ENCODE measurements at places on chromosomes 6 and 20.

- DNase-seq, result no peak
These were observed 117.6 kb downstream of the DST start for GRCh38 chr6:56524891-56525703.

- DNase-seq, result no peak
These were observed 1.3 kb upstream of the ENPP4 start for GRCh38 chr6:46128476-46128875.

DNA sequence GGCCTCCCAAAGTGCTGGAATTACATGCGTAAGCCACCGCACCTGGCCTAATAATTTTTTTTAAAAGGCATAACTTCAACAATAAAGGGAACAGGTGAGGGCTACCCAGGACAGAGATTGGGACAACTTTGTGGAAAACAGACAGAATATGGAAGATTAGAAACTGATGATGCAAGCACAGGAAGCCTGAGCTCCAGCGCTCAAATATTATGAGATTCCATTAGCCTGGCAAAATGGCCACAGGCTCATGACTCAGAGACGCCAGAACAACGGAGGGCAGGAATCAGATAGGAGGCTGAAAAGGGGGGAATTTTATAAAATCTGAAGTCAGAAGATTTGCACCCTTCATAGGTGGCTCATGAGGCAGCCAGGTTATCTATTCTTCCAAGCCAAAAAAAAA is 103.1 kb upstream of the MRPS10 start:
- no peak for DNase-seq

DNA sequence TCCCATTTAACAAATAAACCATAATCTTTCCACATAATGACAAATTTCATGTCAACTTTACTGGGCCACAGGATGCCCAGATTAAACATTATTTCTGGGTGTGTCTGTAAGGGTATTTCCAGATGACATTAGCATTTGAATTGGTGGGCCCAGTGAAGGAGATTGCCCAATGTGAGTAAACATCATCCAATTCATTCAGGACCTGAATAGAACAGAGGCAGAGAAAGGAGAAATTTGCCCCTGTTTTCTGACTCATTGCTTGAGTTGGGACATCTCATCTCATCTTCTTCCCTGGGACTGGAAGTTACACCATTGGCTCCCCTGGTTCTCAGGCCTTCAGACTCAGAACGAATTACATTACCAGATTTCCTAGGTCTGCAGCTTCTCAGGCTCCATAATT is 142.9 kb downstream of the TPBG start:
- no peak for DNase-seq

DNA sequence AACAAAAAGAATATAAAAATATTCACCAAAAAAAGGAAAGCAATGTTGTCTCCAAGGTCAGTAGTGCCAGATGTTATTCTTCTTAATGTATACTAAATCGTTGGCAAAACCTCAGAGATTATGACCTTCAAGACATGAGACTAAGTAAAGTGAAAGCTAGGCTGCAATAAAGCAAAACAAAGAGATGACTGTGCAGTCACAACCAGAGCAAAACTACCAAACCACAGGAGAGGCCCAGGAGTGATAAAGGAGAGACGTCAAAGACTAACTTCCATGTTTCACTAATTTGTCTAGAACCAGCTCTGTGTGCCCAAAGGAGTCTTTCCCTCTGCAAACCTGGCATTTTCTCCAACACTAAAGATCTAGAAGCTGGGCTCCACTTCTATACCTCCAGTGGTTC is 155.9 kb upstream of the POU3F2 start:
- DNase-seq, result no peak

GRCh38 chr6:163789199-163789810 is 374.8 kb downstream of the QKI start:
- no peak for DNase-seq

DNA sequence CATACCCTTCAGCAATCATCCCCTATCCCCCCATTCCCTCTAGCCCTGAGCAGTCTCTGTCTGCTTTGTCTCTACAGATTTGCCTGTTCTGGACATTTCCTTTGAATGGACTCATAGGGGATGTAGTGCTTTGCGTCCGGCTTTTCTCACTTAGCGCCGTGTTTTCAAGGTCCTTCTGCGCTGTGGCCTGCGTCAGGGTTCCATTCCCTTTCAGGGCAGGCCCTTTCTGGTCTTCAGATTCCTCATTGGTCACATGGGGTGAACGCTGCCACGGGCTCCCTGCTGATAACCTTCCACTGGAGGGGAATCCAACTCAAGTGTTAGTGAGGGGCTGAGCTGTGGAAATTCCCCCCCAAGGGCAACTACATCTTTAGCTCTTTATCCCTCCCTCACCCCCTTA is 36.4 kb upstream of the APCDD1L start:
- DNase-seq, result no peak

- DNase-seq, result no peak
These were observed 116.5 kb upstream of the ESR1 start for GRCh38 chr6:151690768-151691562.

GRCh38 chr6:40042232-40042631 is 108.0 kb upstream of the MOCS1 start:
- no peak for DNase-seq

- DNase-seq, result no peak
These were observed 69.9 kb downstream of the HACE1 start for GRCh38 chr6:104789770-104790190.

GRCh38 chr6:80640176-80640575 is 533.7 kb downstream of the BCKDHB start:
- no peak for DNase-seq

DNA sequence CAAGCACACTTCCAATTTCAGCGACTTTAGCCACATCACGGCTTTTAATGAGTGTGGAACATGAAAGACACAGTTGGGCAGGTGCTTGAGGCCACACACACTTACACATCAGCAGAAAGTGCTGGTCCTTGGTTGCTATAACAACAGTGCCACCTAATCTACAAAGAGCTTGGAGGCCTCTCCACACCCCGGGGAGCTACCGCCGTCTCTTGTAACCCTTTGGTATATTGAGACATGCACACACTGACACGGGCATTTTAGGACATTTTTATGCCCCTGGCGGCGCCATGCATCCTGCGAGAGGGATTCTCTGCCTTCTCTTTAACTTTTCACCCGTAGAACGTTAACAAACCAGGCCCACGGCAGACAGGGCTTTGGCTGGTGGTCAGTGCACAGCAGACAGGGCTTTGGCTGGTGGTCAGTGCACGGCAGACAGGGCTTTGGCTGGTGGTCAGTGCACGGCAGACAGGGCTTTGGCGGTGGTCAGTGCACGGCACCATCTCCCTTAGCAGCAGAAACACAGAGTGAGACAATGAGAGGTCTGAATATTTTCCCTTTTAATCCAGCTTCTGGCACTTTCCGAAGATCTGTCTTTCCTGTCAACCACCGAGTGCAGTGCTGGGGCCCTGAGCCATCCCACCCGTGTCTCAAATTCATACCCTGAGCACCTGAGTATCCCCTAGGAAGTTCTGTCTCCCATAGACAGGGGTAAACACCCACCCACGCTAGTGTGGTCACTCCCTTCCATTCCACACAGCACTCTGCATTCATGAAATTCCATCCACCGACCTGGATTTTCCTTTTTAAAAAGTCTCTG is 116.6 kb upstream of the RPS6KA2 start:
- DNase-seq, result no peak

- no peak for DNase-seq
These were observed 104.4 kb downstream of the NCR2 start for GRCh38 chr6:41439524-41440418.

- no peak for DNase-seq
These were observed 10.3 kb upstream of the CYP24A1 start for GRCh38 chr20:54184071-54184470.

GRCh38 chr6:20687494-20687893 is 153.2 kb downstream of the CDKAL1 start:
- no peak for DNase-seq

GRCh38 chr6:137291441-137291840 is 72.3 kb upstream of the IFNGR1 start:
- DNase-seq, result no peak

DNA sequence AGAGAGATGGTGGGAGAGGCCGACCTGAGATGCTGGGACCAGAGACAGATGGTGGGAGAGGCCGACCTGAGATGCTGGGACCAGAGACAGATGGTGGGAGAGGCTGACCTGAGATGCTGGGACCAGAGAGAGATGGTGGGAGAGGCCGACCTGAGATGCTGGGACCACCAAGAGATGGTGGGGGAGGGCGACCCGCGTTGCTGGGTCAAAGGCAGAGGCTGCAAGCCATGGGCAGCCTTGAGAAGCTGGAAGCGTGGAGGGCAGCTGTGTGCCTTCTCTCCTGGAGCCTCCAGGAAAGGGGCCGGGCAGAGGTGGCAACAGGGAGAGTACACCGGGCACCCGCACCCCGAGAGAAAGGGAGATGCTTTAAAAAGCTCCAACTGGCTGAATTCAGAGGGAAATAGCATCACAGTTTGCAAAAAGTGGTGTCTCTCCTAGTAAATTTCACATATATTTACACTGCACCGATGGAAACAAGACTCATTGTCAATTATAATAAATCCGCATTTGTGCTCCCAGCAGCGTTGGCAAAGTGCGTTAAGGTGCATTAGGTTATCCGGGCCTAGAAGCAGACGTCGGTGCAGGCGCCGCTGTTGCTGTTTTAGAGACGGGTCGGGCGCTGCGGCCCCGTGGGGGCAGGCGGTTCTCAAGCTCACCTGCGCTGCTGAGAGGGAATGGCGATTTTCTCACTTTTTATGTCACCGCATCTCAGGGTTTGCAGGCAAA is 132.4 kb downstream of the DLL1 start:
- DNase-seq, result no peak

GRCh38 chr6:34469499-34469898 is 3.6 kb downstream of the PACSIN1 start:
- DNase-seq, result no peak

GRCh38 chr6:149074832-149075258 is 242.7 kb upstream of the TAB2 start:
- no peak for DNase-seq

- no peak for DNase-seq
These were observed 15.8 kb upstream of the CEP162 start for GRCh38 chr6:84243240-84243639.

DNA sequence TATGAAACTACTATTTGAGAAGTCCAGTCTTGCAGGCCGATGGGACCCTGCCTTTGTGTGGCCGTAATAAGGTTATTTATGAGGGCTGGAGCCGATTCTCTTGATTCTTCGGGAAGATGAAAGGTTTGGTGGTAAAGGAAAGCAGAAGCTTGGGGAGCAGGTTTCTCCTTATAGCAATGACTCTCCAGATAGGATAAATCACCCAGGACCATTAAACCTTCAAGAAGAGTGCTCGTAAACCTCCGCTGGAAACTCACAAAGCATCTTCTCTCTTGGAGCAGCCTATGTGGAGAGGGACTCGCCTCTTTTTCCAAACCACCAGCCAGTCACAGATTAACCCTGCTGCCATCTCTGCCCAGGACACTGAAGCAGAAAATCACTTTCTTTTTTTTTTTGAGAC is 69.6 kb upstream of the SALL4 start:
- DNase-seq, result no peak

- no peak for DNase-seq
These were observed 77.8 kb downstream of the RREB1 start for GRCh38 chr6:7185561-7185960.

DNA sequence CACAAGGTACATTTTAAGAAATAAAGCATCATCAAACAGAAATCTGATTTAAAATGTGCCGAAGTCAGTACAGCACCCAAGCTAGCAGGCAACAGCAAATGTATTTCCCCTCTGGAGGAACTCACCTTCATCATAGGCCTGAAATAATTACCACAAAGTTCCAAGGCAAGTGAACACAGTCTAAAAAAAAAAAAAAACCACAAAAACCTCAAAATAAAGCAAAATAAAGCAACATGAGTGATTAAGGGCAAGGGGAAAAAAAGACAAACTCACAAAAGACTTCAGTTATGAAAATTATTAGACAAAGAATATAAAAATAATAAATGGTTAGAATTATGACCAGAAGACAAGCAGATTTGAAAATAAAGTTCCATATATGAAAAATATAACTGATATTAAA is 10.4 kb downstream of the GPR63 start:
- DNase-seq, result no peak

GRCh38 chr20:34693414-34693813 is 10.7 kb upstream of the TP53INP2 start:
- no peak for DNase-seq

GRCh38 chr6:43294536-43294935 is 3.5 kb upstream of the SLC22A7 start:
- no peak for DNase-seq

DNA sequence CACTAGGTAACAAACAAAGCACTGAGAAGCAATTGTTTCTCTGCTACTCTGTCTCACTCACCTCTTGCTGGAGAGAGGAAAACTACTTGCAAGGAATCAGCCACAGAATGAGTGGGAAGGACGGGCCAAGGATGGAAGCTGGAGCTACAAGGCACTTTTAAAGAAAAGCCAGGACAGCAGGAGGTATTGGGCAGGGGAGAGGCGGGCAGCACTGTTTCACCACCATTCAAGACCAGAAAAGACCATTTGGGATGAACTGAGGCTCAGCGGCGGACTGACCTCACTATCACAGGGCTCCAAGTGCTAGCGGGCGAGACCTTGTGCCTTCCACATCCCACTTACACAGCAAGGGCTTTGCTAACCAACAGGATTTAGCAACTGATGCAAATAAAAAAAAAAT is 137.4 kb downstream of the IPCEF1 start:
- DNase-seq, result no peak

- DNase-seq, result no peak
These were observed 115.0 kb downstream of the SLC24A3 start for GRCh38 chr20:19327401-19327800.

GRCh38 chr6:110682460-110682853 is 132.8 kb downstream of the CDK19 start:
- peak; percentile 44 for DNase-seq

GRCh38 chr6:45679631-45680030 is 301.9 kb upstream of the SUPT3H start:
- DNase-seq, result no peak

DNA sequence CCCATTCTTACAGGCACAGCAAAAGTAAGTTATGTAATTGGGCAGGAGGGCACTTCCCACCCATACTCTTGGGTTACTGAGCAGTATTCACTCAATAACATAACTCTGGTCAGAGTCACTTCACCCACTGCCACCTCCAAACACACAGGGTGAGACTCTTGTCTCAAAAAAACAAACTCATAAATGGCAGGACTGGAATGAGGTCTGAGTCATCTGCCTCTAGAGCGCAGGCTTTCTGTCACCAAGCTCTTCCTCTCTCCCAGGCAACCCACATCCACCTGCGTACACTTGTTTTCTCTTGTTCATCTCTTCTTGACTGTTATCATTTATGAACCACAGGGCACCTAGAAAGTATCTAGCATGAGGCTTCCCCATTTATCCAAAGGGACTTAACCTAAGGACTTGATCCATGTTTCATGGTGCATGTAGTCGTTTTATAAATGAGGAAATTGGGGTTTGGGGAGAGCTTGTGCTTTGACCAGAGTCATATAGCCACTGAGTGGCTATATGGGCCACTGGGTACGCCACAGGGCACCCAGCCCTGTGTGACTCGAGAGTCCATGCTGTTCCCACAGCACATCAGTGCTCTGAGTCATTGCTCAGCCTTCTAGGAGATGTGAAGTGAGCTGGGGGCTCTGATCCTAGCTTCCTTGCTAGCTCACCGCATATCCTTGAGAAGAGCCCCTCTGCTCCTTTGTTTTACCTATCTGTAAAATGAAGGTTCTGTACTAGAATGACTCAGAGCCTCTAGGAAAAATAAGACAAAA is 22.4 kb downstream of the C20orf173 start:
- no peak for DNase-seq

Data from stimulated activated CD8-positive, alpha-beta memory T cell treated with anti-CD3 and anti-CD28 coated beads, Interleukin-15, amount 100 ng/mL, for 1 hour (primary cell).